AG04449 (cell line): ENCODE measurements at places on chromosomes 7 and 10.

DNA sequence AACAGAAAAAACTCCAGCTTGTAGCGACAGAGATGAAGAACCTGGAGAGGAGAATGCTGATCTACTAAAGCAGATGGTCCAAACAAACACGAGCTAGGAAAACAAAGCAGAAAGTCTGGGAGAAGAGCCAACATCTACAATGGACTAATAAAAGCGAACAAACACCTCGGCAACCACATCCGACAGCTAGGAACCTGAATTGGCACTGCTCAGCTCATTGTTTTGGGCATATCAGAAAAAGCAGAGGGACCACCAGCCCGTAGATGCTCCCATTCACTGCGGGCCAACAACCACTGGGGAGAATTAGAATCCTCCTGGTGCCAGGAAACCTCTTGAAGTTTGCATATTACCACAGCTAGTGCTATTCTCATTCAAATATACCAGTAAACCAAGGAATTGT is 204.7 kb downstream of the NXPH1 start:
- DNase-seq: no peak

DNA sequence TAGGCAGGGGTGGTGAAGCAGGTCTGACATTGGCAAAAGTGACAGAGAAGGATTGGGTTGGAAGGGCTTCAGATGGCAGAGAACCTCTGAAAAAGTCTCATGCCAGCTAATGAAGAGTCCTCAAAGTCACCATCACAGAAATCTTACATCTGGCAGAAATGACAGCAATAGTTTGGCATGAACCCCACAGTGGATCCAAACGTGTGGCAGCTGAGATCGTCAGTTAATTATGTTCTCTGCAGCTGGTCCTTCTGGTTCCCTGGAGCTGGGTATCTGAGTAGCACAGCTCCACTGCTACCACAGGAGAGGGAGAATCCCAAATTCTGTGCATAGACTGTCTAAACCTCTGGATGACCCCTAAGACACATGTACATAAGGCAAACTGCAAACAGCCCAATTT is 73.4 kb downstream of the ALOX5 start:
- no peak for DNase-seq

DNA sequence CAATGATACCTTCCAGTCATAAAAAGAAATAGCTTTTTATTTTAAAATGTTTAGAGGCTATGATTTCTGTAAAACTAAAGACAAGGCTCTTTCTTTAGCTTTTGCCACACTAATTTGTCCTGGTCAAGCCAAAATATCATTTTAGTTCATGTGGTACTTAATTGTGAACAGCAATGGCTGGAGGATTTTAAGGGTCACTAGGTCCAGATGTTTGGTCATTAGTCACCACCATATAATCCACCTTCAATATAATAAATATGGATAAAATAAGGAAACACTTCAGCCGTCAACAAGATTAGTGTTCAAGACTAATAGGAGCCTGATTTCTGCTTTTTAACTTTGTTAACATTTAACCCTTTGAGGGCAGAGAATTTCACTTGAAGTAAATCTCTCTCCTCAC is 50.0 kb upstream of the HGF start:
- no peak for DNase-seq

DNA sequence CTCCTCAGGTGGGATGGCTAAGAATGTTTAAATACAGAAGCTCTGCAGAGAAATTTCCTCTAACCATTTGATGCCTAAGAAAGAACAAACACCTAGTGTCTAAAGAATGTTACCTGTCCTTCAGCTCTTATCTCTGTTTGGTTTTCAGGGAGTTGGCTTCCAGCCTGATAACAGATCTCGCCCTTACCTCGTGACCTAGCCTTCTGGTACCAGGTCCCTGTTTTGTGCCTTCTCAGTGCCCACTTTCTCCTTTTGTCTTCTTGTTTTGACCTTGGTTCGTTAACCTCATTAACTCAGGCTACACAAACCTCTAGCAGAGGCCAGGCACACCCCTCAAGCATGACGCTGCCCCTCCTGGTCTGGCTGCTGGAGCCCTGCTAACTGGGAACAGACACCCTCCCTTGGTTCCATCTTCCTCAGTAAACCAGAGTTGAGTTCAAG is 16.1 kb upstream of the RAB11FIP2 start:
- no peak for DNase-seq

GRCh38 chr7:55405856-55406541 is 40.9 kb downstream of the LANCL2 start:
- no peak for DNase-seq

DNA sequence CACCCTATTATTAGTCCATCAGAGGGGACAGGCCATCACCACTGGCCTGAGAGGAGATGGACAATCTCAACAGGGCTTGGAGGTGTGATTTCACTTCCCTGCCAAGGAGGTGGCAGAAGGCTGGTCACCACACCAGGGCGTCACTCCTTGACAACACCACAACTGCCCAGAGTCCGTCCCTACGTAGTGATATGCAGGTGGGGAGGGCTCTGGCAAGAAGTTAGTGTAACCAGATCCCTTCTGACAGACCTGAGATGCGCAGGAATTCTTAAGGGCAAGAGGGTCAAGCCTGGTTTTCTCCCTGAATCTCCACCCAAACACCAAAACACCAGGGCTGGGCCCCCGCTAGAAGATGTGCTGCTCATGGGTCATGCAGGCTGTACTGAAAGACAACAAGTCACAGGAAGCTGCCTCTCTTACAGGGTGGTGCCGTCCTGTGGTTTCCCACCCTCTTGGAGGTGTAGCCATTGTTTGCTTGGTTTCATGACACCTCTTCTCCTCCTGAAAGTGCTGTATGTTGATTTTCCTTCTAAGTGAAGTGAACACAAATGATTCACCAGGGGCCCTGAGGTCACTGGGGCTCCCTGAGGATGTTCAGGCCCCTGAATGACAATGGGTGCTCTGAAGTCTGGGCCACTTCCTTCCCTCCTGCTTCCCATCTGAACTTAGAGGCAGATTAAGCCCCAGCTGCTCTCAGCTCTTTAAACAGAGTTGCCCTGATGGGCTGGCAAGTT is 27.1 kb downstream of the ATXN7L1 start:
- no peak for DNase-seq

DNA sequence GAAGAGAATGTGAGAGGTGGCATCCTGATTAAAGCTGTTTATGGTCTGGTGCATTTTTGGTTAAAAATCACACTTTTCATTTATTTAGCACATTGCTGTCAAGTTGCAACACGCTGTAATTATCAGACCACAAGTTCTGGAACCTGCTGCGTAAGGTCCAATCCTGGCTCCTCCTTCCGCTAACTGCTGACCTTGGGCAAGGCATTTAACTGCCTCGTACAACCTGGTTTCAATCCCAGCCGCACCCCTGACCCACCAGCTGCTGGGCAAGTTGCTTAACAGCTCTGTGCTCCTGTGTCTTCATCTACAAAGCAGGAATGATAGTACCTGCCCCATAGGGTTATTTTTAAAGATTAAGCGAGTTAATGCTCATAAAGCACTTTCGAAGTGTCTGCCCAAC is 281.8 kb downstream of the PAXIP1 start:
- DNase-seq: no peak

- no peak for DNase-seq
Measured at GRCh38 chr10:20100171-20100570, 283.9 kb downstream of the PLXDC2 start.

DNA sequence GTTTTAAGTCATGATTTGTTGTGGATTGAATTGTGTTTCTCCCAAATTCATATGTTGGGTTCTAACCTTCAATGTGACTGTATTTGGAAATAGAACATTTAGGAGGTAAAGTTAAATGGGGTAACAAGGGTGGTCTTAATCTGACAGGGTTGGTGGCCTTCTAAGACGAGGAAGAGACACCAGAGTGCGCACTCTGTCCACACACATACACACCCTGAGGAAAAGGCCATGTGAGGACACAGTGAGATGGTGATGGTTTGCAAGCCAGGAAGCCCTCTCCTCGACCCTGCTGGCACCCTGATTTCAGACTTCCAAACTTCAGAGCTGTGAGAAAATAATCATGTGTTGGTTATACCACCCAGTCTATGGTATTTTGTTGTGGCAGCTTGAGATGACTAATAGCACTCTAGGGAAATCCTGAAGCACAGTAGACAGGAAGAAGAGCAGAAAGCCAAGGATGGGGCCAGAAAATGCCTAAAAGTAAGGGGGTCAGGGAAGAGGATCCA is 28.0 kb upstream of the SEM1 start:
- DNase-seq: no peak
